Fibroblast of mammary gland (primary cell): ENCODE measurements at places on chromosomes 2 and 18.

DNA sequence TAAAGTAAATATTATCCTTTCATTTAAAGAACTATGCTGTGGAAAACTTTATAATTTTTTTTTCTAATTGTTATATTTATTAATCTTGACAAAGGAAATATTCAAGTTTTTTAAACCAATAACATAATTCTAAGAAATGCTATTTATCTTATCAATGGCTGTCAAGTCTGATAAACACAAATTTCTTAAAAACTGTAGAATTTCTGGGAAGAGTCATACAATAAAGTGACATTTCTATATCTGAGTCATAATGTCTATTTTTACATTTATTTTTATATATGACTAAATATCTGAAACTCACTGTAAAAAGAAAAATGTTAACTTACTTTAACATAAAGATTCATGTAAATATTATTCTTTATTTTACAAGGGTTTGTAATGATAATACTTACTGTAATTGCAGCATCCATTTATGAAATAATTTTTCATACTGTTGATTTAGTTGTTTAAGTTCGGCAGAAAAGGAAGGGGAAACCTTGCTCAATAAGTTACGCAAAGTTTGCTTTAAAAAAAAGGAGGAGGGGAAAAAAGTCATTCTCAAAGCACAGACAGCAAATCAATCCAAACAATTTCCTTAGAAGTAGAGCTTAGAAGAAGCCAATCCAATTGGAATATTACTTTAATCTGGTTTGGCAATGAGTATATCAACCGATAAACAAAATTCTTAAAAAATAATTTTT is 32.4 kb downstream of the ORC2 start:
- DNase-seq, result no peak

DNA sequence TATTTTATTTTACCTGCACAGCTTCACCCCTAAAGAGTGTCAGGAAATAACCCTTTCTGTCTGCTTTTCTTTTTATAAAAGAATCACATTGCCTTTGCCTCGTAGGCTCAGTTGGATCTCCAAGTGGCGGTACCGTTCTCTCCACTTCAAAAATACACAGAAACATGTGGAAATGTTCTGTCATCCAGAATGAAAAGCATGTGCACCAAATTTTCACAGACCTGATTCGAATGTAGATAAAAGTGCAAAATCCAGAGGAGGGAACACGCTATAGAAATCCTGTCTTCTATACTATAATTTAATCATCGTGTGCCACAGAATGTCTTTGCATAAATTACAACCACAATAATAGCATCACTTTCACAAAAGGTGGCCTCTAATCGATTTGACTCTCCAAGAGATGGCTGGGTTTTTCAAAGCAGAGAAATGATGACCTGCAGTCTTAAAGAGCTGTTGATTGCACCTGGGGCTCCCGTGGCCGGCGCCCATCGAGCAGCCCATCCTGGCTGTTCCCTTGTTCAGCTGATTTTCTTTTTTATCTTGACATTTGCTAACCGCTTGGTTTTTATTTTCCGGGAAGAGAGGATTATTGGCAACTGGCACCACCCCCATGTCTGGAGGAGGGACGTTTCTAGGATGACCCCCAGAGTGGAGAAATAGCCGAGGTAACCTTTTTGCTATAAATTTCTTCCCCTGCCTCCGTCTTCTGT is 290.2 kb downstream of the SOX11 start:
- no peak for DNase-seq

- no peak for DNase-seq
These were observed 516.2 kb downstream of the DCDC2C start for GRCh38 chr2:4219571-4219970.

DNA sequence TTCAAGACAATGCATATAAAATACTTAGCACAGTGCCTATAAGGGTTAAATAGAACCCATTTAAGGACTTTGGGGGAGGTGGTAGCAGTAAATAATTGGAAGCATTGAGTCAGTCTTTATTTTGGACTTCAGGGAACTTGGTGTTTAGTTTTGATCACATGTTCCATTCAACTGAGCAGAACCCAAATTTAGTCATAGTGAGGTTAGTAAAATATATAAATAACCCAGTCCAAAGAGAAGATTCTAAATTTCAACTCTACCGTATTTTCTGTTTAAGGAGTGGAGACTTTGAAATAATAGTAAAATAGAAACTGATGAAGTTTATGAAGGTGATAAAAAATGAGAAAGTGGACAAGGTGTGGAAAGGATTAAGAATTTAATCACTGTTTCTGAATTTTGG is 19.7 kb downstream of the TWSG1 start:
- peak; percentile 18 for DNase-seq

GRCh38 chr2:207064128-207064690 is 101.5 kb downstream of the KLF7 start:
- DNase-seq, result no peak

GRCh38 chr2:236665101-236665500 is 95.5 kb downstream of the ACKR3 start:
- no peak for DNase-seq

GRCh38 chr2:111918383-111918806 is 20.0 kb downstream of the MERTK start:
- DNase-seq, result peak; percentile 98

- no peak for DNase-seq
These were observed 33.3 kb downstream of the THAP4 start for GRCh38 chr2:241603686-241604085.

DNA sequence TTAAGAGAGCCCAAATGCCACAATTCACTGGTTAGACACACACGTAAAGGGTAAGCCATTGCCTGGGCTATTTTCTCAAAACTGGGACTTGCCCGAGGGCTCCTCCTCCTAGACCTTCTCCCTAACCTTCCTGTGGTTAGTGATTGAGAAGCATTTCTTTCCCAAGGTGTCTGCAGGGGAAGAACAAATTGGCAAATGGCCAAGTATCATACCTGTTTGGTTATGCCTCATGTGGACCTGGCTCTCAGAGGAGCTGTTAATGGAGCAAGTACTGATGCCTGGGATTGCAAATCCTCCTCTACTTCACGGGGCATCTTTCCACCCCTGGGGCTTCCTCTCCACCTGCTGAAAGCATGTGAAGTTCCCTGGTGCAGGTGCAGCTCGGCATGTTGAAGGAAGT is 187.5 kb upstream of the CYRIA start:
- no peak for DNase-seq

DNA sequence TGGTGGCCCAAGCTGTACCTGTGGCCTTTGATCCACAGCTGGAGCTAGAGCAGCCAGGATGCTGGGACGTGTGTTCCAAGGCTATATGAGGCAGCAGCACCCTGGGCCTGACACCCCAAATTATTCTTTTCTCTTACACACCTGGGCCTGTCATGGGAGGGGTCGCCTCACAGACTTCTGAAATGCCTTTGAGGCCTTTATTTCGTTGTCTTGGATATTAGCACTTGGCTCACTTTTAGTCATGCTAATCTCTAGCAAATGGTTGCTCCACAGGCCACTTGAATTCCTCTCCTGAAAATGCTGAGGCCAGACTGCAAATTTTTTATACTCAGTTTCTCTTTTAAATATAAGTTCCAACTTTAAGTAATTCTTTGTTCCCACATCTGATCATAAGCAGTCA is 22.0 kb upstream of the IL1R2 start:
- DNase-seq, result no peak

GRCh38 chr2:101476605-101477208 is 1.8 kb upstream of the RFX8 start:
- peak; percentile 51 for DNase-seq

DNA sequence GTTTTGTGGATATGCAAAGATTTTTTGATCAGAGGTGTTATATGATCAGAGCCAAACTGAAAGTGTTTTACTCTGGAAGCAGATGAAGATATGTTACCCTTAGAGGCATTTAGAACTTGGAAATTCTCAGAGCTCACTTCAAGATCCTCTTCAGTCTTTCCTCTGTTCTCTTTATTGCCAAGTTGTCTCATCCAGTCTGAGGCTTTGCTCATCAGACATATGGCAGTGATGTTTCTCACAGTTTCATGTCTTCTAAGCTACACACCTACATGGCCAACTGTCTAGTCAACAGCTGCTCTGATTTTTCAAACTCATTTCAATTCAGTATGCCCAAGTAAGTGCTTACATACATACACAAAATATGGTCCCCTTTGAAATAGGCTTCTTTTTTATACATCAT is 1504.3 kb upstream of the PIK3C3 start:
- DNase-seq, result no peak

DNA sequence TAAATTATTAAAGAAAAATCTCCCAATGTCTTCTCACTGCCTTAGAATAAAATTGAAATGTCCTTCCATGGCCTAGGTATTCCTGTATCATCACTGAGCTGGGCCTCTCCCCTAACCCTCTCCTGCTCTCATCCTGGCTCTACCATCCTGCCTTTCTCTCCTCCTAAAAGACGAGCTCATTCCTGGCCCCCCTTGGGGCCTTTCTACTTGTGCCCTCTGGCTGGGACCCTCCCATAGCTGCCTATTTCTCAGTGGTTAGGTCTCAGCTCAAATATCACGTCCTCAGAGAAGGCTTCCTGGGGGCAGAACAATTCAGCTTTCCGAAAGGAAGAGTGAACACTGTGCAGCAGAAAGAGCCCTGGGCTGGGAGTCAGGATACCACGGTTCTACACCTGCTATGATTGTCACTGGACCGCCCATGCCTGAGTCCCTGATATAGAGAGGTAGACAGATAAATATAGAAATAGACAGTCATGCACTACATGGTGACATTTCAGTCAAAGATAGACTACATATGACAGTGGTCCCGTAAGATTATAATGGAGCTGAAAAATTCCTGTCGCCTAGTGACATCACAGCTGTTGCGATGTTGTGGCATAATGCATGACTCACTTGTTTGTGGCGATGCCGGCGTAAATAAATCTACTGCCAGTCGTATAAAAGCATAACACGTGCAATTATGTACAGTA is 9.4 kb downstream of the DNPEP start:
- no peak for DNase-seq

- no peak for DNase-seq
These were observed 209.2 kb upstream of the GATA6 start for GRCh38 chr18:21960189-21960588.

- DNase-seq, result no peak
These were observed 49.3 kb upstream of the PROKR1 start for GRCh38 chr2:68594041-68594440.

- DNase-seq, result no peak
These were observed 385.0 kb downstream of the DSEL start for GRCh38 chr18:67131498-67131897.

DNA sequence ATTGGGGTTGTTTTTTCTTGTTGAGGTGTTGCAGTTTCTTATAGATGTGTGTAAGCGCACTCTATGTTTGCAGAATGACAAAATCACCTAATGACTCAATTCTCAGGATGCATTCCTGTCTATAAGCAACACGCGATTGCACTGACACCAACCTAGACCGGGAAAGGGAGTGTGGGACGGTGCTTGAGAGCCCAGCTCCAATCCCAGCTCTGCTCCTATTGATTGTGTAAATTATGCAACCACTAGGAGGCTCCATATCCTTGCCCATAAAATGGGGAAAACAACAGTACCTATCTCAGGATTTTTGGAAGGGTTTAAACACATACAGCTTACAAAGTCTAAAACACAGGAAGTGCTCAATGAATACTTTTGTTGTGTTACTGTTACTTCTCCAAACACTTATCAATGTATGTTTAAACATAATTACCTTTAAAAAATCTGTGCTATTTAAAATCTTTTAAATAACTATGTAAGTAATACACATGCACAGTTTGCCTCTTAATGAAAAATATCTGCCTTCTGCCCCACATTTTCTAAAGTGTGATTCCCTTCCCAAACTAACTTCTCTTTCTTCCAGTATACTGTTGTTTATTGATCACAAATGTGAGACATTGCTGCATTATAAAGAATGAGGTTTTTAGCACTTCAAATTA is 132.5 kb downstream of the SPHKAP start:
- DNase-seq, result peak; percentile 67

GRCh38 chr18:56770097-56770496 is 118.9 kb downstream of the WDR7 start:
- no peak for DNase-seq

DNA sequence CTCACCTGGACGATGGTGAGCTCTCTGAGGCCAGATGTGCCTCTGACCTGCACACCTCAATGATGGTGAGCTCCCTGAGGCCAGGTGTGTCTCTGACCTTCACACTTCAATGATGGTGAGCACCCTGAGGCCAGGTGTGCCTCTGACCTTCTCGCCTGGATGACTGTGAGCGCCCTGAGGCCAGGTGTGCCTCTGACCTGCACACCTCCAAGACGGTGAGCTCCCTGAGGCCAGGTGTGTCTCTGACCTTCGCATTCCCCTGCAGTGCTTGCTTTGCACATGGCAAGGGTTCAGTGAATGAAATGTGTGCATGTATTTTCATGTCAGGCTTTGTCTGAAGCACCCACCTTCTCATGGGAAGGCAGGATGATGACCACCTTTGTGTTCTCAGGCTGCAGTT is 95.5 kb downstream of the PTGR3 start:
- no peak for DNase-seq

GRCh38 chr2:177588671-177589070 is 196.1 kb downstream of the AGPS start:
- peak; percentile 14 for DNase-seq

- no peak for DNase-seq
These were observed 346.7 kb downstream of the SS18 start for GRCh38 chr18:25743646-25744151.

GRCh38 chr18:72376256-72376655 is 167.9 kb downstream of the CBLN2 start:
- no peak for DNase-seq

- no peak for DNase-seq
These were observed 393.9 kb upstream of the ACVR2A start for GRCh38 chr2:147450661-147451510.

DNA sequence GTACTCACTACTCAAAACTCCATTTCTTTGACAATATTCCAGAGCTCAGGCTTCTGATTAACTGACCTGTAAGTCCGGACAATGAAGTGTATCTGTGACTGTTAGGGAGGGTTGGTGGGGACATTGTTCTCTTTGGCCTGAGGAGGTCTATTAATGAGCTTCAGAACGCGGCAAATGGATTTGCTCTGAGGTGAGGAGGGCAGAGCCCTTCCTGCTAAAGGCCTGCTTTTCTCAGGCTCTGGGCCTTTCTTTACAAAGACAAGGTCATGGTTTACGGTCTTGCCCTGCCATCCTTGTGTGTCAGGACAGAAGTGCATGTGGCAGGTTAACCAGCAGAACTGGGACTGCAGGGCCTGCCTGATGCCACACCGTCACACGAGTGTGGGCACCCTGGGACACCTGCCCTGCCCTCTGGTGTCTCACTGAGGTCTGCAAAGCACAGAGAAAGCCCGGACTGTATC is 7.2 kb downstream of the ALKAL2 start:
- no peak for DNase-seq

GRCh38 chr18:45198526-45198925 is 416.8 kb upstream of the SLC14A2 start:
- no peak for DNase-seq
